Memory B cell (primary cell): ENCODE measurements at places on chromosomes 12 and 14.

DNA sequence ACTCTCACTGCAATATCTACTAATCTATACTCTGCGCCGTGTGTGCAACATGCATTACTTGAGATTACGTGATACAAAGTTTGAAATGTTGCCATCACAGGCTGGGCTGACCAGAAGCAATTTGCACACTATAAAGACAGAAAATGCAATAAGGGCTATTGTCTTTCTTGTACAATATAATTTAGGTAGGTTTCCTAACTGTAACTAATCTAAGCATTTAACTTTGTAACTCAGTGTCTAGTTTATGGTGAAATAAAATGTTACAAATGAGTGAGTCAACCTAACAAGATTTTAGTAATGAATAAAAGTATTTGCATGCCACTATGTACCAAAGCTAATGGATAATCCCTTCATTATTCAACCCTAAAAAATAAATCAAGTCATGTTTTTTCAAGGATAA lies 57.8 kb downstream of the LRP6 start:
- no peak for DNase-seq

DNA sequence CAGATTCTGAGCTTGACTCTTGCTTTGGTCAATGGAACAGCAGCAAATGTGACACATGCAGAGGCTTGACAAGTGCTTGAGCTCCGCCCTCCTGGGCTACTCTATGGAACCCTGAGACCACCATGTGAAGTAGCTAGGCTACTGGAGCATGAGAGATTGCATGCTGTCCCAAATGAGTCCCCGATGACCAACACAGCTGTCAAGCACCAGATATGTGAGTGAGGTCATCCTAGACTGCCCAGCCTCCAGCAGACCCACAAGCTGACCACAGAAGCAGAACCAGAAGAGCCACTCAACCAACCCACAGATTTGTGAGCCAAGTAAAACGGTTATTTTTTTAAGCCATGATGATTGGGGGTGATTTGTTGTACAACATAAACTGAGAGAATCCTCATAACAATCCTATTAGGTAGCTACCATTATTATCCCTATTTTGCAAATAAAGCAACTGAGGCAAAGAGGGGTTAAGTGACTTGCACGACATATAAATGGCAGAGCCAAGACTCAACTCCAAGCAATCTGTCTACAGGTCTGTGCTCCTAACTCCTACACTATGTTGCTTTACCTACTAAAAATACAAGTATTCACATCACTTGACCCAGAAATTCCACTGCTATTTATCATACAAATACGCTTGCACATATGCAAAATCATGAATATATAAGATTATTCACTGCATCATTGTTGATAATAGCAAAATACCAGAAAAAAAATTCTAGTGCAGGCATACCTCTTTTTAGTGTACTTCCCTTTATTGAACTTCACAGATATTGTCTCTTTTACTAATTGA lies 136.2 kb downstream of the NDUFA12 start:
- DNase-seq = no peak

DNA sequence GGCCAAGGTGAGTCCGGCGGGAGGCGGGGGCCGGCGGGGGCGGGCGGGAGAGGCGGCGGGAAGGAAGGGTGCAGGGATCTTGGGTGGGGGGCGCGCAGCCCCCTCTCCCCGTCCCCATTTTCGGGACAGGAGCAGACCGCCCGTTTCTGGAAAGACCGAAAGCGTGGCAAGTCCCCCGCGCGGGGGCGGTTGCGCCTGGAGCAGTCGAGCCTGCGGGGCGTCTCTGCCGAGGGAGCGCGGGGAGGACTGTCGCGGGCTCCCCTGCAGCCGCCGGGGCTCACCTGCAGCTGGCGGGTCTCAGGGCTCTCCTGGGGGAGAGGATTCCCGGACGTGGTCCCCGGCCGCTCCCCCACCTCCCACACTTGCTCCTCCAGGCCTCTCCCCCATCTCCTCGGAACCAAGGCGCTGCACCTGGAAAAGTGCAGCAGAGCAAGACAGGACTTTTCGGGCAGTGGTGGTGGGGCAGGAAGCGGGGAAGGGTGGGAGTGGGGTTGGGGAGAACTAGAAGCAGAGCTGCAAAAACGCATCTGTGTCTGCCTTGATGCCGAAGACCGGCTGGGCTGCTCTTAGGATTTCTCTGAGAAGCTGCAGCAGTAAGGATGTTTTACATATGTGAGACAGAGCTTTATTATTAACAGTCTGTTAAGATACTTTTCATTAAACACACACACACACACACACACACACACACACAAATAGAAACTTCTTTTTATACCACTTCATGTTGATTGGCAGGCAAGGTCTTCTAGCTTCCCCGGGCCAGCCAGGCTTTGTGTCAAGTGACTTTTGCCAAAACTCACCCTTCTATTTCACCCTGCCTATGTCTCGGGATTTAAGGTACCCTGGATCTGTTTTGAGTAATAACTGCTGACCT lies 677 bp downstream of the C12orf75 start:
- no peak for DNase-seq

DNA sequence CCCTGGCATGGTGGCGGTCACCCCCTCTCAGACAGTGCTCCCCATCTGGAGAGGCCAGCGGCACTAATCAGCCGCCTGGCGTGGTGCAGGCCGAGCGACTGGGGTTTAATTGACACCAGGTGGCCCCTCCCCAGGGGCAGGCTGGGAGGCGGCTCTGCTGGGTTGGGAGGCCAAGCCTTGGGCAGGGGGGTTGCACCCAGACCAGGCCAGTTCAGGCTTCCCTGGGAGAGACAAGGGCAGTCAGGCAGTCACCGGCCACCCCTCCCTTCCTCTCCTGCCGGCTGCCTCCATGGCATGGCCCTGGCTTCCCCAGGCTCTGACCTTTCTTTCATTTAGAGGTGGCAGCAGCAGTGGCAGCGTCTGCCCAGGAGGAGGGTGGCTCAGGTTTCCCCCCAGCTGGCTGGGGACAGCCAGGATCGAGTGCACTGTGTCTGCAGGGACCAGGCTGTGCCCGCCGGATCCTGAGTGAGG lies 78.1 kb upstream of the NOS1 start:
- no peak for DNase-seq

GRCh38 chr14:80278293-80279023 lies 67.2 kb upstream of the DIO2 start:
- no peak for DNase-seq

- no peak for DNase-seq
Observed at GRCh38 chr12:57771236-57771872, 551 bp downstream of the METTL1 start.

DNA sequence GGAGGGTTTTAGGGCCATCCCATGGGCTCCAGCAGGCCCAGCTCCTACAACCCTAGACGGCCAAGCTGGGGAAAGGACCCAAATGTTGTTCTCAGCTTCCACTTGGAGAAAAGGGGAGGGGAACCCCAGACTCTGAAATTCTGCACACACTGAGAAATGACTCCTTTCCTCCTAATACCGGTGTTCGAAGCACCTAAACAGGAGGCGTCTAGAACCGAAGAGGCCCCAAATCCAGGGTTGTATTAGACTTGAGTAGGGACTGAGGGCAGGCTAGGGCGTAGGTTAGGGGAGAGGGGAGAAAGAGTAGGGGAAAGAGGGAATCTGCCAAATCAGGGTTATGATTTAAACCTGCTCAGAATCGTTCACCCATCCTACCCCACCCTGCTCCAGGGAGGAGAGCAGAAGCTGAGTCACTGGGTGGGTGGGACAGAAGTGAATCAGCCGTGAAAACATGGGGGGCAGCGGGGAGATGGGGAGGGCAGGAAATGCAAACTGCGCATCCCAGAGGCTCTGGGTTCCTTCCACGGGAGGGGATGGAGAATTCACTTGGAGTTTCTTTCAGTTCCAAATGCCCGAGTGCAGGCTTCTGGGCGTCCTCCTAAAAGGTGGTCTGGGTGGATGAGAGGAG lies 1.0 kb downstream of the IGFBP6 start:
- DNase-seq = no peak

DNA sequence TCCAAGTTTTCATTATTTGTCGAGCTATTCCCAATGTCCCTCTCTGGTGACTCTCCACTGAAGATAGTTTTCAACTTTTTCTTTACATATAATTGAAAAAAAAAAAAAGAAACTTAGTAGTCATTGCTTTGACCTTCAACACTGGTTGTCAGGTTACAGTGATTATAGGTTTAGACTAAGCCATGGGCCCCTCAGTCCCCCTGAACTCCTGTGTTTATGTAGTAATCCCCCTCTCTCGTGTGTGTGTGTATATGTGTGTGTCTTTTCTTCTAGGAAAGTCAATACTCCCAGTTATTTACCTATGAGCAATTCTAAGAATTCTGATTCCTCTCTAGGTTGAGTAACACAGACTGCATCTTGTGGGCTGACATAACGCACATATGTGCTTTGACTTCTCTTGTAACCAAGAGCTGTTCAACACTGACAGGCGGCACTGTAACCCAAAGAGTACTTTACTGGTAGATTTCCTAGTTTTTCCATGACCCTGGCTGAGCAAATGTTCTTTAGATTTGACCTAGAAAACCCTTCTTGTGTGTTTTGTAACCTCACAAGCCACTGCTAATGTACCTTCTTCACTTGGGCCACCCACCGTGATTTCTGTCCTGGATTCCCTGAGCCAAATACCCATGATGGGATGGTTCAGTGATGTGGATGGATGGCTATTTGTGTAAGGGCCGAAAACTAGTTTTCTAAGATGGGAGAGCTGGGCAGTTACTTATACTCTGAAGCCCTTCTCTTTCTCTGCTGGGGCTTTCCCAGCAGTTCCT lies 15.0 kb upstream of the MANSC4 start:
- no peak for DNase-seq

- no peak for DNase-seq
Observed at GRCh38 chr12:89882050-89882449, 173.4 kb upstream of the ATP2B1 start.

- no peak for DNase-seq
Observed at GRCh38 chr14:32597771-32598170, 268.7 kb downstream of the AKAP6 start.

- DNase-seq = no peak
Observed at GRCh38 chr14:87815121-87815520, 177.9 kb downstream of the GALC start.
